ENCODE measurements at places on chromosomes 16 and 17. TPM values are rescaled to one million over a fixed set of nuclear protein-coding genes. Genes with fewer than 3 reads are reported as not detected.
A peak's percentile ranks its signal among the peaks of the same experiment; 100 is the strongest.

DNA sequence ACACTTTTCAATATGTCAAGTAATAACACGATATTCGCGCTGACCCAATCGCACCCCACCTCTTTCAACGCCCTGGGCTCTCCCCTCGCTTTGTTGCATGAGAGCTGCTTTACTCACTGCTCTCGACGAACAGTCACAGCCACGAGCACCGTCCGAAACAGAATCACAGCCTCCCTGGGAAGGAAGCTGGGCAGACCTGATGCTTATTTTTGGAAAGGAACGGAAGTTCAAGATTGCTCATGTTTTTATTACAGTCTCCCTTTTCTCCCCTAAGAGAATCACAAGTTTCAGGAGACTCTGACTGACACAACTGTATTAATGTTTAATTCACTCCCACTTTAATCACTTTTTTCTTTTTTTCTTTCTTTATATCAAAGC is 67.8 kb downstream of the ANKRD11 start:
- no peaks in the 10 kb centered on the region for H3K4me1 ChIP-seq
- no peak overlapping the region for H3K27ac ChIP-seq
- peaks cover 11% of the 10 kb centered on the region for H3K36me3 ChIP-seq
- no peak for DNase-seq

DNA sequence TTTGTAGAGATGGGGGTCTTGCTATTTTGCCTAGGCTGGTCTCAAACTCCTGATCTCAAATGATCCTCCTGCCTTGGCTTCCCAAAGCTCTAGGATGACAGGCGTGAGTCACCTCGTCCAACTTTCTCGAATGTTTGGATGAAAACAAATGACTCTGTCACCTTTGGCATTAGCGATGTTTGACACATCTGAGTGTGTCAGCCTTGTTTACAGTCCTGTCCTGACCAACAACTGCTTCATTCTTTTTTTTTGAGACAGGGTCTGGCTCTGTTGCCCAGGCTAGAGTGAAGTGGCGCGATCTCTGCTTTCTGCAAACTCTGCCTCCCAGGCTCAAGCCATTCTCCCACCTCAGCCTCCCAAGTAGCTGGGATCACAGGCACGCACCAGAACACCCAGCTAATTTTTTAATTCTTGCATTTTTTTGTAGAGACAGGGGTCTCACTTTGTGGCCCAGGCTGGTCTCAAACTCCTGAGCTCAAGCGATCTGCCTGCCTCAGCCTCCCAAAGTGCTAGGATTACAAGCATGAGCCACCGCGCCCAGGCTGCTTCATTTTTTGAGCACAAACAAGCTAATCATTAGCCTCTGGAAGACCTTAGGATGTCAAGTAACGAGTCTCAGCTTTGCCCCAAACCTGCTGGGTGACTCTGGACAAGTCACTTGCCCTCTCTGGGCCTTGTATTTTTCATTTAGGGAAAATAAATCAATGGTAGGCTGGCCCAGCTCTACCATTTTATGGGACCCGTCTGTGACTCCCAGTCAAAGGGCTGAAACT is 7.4 kb downstream of the MYH11 start:
- H3K4me3 ChIP-seq, result no peak overlapping the region
- H3K36me3 ChIP-seq, result no peaks in the 10 kb centered on the region
- peaks cover 7% of the 10 kb centered on the region for H3K27me3 ChIP-seq
- H3K27ac ChIP-seq, result no peak overlapping the region
- no peaks in the 10 kb centered on the region for H3K4me1 ChIP-seq

The NSRP1 gene
- 50.5 TPM for total RNA-seq

The FGF11 gene
- 18.2 TPM for total RNA-seq

- H3K27ac ChIP-seq, result no peak overlapping the region
- no peaks in the 10 kb centered on the region for H3K4me1 ChIP-seq
- no peak overlapping the region for H3K4me3 ChIP-seq
These were observed 78.1 kb upstream of the GNAO1 start for GRCh38 chr16:56113223-56113622.

GRCh38 chr16:56534847-56535383 is 15.1 kb upstream of the BBS2 start:
- H3K36me3 ChIP-seq, result no peaks in the 10 kb centered on the region
- peaks cover 2% of the 10 kb centered on the region for H3K4me1 ChIP-seq
- no peaks in the 10 kb centered on the region for H3K27me3 ChIP-seq
- H3K4me3 ChIP-seq, result no peak overlapping the region
- no peak for DNase-seq

DNA sequence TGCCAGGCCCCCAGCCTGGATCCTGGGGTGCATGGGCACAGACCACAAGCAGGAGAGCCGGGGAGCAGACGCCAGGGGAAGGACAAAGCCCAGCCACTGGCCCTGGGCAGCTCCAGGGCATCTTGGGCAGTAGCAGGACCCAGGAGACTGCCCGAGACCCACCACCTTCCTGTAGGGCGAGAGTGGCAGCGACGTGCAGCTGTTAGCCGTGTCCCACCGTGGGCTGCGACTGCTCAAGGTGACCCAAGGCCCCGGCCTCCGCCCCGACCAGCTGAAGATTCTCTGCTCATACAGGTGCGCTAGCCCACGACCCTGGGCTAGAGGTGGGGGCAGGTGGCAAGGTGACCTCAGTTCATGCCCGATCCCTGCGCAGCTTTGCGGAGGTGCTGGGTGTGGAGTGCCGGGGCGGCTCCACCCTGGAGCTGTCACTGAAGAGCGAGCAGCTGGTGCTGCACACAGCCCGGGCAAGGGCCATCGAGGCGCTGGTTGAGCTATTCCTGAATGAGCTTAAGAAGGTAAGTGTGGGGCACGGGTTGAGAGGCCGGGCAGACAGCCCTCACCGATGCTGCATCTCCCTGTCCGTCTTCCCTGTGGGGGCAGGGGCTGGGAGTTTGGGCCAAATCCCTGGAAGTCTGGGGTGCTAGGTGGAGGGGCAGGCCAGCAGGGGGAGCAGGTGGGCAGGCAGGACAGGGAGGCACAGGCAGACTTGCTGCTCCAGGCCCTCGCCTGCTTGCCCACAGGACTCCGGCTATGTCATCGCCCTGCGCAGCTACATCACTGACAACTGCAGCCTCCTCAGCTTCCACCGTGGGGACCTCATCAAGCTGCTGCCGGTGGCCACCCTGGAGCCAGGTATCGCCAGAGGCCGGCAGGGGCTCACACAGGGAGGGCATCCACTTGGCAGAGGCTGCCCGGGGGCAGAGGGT is 13.5 kb upstream of the SMIM5 start:
- H3K4me3 ChIP-seq, result no peak overlapping the region
- peak; percentile 57 for DNase-seq
- H3K36me3 ChIP-seq, result no peaks in the 10 kb centered on the region
- no peaks in the 10 kb centered on the region for H3K27me3 ChIP-seq
- H3K27ac ChIP-seq, result no peak overlapping the region

DNA sequence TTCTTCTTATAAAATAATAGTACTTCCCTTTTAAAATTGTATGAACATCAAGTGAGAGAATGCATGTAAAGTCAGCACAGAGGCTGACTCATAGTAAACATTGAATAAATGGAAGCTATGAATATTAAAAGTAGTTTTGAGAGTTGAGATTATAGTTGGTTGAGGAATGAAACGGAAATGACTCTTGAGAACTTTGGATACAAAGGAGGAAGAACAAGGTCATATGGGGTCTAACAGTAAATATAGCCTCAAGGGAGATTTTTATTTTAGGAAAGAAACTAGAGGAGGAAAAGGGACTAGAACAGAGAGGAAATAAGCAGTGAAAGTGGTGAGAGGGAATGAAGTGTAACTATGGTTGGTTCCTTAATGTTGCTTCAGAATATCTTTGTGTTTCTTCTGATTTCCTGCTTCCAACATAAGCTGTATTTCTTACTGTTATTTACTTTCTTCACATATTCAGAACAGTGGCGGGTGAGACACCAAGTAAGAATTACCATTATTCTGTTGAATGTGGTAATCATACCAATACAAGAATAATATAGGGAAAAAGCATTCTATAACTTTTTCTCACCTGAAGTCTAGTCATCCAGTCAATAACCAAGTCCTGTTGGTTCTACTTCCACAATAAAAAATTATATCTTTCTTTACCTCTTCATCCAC is 165.1 kb downstream of the CHD9 start:
- peak overlapping the region; percentile 7 for H3K4me3 ChIP-seq
- peaks cover 71% of the 10 kb centered on the region for H3K4me1 ChIP-seq

The NAGS gene
- 0.50 TPM for total RNA-seq

The SLC22A31 gene
- 1.0 TPM for total RNA-seq

The ALOX15 gene
- 0.13 TPM for total RNA-seq

The PABPN1L gene
- total RNA-seq, result not detected

The CD300LB gene
- not detected for total RNA-seq

The OR1E1 gene
- total RNA-seq, result not detected

The CES4A gene
- 0.15 TPM for total RNA-seq

DNA sequence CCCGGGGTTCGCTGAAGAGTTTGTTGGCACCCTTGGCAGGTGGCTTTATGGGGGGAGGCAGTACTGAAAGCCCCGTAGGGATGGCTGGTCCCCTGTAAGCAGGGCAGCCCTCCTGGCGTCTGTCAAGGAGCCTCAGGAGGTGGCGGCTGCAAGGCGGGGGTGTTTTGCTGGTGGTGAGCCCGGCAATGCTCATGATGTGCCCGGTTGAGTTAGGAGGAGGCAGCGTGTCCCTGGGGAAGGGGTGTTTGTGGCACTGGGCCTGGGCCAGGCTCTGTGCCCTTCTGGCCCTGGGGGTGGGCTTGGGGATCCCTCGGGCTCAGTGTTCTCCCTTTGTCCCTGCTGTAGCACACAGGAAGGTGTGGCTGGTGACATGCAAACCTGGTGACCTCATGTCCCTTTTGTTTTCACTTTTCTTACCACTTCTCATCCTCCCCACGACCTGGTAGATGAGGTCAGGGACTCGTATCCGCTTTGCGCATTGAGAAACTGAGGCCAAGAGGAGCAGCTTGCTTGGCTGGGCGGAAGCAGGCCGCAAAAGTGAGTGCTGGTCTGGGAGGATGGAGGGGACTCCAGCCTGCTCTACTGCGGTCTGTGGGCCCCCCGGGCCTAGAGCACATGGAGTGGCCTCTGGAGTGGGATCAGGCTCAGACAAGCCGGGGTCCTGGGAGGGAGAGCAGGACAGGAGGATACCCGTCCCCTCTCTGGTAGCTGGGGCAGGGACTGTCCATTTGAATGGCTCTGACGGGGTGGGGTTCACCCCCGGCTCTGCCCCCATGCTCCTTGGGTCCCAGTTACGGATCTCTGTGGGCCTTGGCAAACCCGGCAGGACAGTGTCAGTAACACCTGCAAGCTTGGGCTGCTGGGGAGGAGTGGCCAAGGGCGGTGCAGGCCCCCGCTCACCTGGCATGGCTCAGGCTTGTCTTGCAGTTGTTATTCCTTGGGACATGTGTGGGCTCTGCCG is 2.2 kb downstream of the SNN start:
- no peak overlapping the region for H3K27ac ChIP-seq
- no peak overlapping the region for H3K4me3 ChIP-seq
- H3K36me3 ChIP-seq, result no peaks in the 10 kb centered on the region
- H3K4me1 ChIP-seq, result peaks cover 4% of the 10 kb centered on the region

DNA sequence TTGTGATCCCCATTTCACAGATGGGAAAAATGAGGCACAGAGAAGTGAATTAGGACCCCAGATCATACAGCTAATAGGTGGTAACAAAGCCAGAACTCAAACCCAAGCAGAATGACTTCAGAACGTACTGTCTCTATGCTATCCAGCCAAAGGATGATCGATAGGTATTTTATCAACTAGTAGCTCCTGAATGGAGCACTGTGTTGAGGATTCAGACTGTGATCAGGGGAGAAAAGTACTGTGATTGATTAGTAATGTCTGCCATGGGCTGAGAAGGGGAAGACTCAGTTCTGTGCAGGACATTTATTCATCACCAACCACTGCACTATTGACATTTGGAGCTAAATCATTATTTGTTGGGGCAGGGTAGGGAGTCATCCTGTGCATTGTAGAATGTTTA is 38.7 kb downstream of the CACNG4 start:
- no peak overlapping the region for H3K4me3 ChIP-seq
- no peaks in the 10 kb centered on the region for H3K36me3 ChIP-seq
- no peaks in the 10 kb centered on the region for H3K4me1 ChIP-seq
- no peaks in the 10 kb centered on the region for H3K27me3 ChIP-seq
- H3K27ac ChIP-seq, result no peak overlapping the region

DNA sequence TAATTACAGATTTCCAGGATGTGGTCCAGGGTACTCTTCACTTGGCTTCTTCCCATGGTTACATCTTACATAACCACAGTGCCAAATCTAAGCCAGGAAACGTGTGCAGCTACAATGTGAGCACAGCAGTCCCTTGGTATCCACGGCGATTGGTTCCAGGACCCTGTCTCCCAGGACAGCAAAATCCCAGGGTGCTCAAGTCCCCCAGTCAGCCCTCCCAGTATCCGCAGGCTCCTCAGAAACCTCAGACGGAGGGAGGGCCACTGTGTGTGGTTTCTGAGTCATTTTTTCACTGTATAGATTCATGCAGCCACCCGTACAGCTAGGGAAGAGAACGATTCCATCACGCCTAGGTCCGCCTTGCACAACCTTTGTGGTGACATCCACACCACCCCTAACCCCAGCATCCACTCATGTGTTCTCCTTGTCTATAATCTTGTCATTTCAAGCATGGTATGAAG is 11.1 kb upstream of the ATP2C2 start:
- no peak for DNase-seq
- no peaks in the 10 kb centered on the region for H3K36me3 ChIP-seq
- H3K27me3 ChIP-seq, result peaks cover 19% of the 10 kb centered on the region
- no peak overlapping the region for H3K27ac ChIP-seq
- no peak overlapping the region for H3K4me3 ChIP-seq

The ASGR2 gene
- not detected for total RNA-seq

DNA sequence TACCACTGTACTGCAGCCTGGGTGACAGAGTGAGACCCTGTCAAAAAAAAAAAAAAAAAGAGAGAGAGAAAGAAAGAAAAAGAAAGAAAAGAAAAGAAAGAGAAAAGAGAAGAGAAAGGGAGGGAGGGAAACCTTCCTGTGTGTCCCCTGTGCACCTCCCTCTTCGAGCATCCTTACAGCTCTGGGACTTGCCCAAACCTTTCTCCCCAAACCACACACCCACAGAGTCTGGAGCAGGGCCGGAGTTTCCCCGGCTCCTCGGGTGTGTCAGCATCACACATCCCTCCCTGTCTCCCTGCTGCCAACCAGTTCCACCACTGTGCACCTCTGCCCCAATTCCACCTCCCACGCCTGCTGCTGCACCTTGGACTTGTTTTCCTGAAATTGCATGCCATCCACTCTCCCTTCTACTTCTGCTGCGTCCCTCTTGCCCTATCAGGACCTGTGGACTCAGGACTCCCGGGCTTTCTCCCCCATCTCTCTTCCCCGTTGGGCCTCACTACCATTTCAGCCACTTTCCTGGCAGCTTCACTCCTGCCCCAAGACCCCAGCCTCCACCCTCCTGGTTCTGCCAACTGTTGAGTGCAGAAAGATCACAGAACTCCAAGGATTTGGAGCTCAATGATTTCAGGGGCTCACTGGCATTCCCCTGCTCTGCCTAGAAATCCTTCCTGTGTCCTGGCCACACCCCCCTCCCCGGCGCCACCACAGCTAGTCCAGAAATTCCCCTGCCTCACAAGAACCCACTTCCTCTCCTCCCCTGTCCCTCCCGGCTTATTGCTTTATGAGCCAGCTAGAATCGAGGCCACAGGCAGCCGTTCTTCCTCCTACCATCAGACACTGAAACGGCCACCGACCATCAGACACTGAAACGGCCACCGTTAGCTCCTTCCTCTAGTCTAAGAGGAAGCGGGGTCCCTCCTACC is 3.7 kb upstream of the CDK3 start:
- DNase-seq, result peak; percentile 31
- H3K27me3 ChIP-seq, result no peaks in the 10 kb centered on the region
- no peak overlapping the region for H3K4me3 ChIP-seq

The PRKCB gene
- total RNA-seq, result 158 TPM

The STX1B gene
- total RNA-seq, result 1.1 TPM

The TMEM235 gene
- total RNA-seq, result not detected
